ENCODE measurements at places on chromosomes 7 and 10.

- no peak overlapping the region for H3K27ac ChIP-seq
- no peak for DNase-seq
- no peaks in the 10 kb centered on the region for H3K27me3 ChIP-seq
- no peaks in the 10 kb centered on the region for H3K36me3 ChIP-seq
- no peaks in the 10 kb centered on the region for H3K4me1 ChIP-seq
- H3K4me3 ChIP-seq, result no peak overlapping the region
Measured at GRCh38 chr7:16121876-16122390, 299.4 kb downstream of the CRPPA start.

GRCh38 chr7:90613088-90613498 lies 17.0 kb downstream of the CDK14 start:
- peaks cover 17% of the 10 kb centered on the region for H3K4me1 ChIP-seq
- no peak overlapping the region for H3K4me3 ChIP-seq
- DNase-seq, result peak; percentile 55

GRCh38 chr7:128407751-128408708 lies 1.8 kb downstream of the IMPDH1 start:
- peaks cover 3% of the 10 kb centered on the region for H3K36me3 ChIP-seq
- H3K27ac ChIP-seq, result no peak overlapping the region
- H3K27me3 ChIP-seq, result no peaks in the 10 kb centered on the region
- no peak for DNase-seq
- H3K4me3 ChIP-seq, result peak overlapping the region; percentile 78

GRCh38 chr10:6938384-6938783 lies 358.3 kb upstream of the PRKCQ start:
- H3K27ac ChIP-seq, result no peak overlapping the region
- H3K36me3 ChIP-seq, result no peaks in the 10 kb centered on the region
- H3K4me1 ChIP-seq, result no peaks in the 10 kb centered on the region
- DNase-seq, result no peak
- no peak overlapping the region for H3K4me3 ChIP-seq
- peaks cover 5% of the 10 kb centered on the region for H3K27me3 ChIP-seq

DNA sequence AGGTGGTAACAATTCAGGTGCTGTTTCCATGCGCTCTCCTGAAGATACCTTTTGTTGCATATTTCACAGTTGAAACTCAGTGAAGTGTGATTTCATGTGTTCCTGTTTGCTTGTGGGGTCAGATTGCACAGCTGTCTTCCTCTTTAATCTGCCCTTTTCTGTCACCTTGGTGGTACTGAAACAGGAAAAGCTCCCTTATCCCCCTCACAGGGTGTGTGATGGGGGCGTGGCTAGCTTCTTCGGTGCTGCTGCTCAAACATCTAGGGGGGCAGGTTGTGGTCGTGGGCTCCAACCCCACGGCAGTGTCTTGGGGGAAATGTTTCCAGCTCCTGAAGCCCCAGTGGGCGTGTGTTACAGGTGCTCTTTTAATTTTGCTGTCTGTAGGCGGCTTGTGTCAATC lies 107.4 kb upstream of the KLF14 start:
- DNase-seq, result no peak
- no peak overlapping the region for H3K4me3 ChIP-seq
- H3K36me3 ChIP-seq, result no peaks in the 10 kb centered on the region
- no peak overlapping the region for H3K27ac ChIP-seq

- H3K4me3 ChIP-seq, result peak overlapping the region; percentile 98
- peaks cover 56% of the 10 kb centered on the region for H3K4me1 ChIP-seq
- H3K27ac ChIP-seq, result peak overlapping the region; percentile 74
- DNase-seq, result no peak
Measured at GRCh38 chr7:42934291-42934690, 2.1 kb downstream of the MRPL32 start.

Data from activated CD4-positive, alpha-beta T cell treated with anti-CD3 and anti-CD28 coated beads for 36 hours (primary cell).